ENCODE measurements at places on chromosomes 12 and 14.

GRCh38 chr12:116697716-116698115, 40.2 kb downstream of the SPRING1 start:
- no peak for DNase-seq

DNA sequence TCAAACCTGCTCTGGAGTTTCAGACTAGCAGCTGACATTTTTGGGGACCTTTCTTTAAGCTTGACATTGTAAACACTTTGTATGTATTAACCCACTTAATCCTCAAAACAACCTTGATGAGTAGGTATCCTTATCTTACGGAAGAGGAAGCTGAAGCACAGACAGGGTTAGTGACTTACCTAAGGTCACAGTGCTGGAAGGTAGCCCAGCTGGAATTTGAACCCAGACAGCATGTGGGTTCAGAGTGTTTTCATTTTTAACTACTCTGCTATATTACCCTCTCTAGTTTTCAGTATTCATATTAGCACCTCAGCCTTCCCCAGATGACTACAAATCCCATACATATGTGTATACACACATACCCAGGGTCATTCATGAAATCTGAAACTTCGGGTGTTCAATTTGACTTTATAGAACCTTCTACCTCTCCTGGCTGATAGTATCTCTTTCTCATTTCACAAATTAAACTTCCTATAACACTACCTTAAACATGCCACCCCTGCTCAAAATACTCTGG, 13.9 kb downstream of the LPCAT3 start:
- DNase-seq, result no peak

DNA sequence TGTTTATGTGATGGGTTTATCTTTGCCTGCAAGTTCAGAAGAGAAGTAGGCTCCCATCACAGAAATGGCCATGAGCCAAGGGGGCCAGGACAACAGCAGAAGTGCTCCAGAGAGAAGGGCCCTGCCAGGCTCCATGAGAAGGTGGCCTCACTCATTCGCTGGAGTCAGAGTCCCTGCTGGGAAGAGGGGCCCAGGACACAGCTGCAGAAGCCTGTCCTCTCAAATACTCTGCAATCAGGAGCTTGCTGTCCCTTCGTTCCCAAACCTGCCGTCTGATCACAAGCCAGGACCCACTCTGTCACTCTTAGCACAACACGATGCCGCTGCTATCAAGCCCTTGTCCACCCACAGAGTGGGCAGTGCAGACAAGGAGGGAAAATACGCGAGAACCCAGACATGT, 306.2 kb upstream of the FKBP4 start:
- no peak for DNase-seq

- peak; percentile 79 for DNase-seq
Observed at GRCh38 chr14:104800015-104800770, 708 bp upstream of the ZBTB42 start.

DNA sequence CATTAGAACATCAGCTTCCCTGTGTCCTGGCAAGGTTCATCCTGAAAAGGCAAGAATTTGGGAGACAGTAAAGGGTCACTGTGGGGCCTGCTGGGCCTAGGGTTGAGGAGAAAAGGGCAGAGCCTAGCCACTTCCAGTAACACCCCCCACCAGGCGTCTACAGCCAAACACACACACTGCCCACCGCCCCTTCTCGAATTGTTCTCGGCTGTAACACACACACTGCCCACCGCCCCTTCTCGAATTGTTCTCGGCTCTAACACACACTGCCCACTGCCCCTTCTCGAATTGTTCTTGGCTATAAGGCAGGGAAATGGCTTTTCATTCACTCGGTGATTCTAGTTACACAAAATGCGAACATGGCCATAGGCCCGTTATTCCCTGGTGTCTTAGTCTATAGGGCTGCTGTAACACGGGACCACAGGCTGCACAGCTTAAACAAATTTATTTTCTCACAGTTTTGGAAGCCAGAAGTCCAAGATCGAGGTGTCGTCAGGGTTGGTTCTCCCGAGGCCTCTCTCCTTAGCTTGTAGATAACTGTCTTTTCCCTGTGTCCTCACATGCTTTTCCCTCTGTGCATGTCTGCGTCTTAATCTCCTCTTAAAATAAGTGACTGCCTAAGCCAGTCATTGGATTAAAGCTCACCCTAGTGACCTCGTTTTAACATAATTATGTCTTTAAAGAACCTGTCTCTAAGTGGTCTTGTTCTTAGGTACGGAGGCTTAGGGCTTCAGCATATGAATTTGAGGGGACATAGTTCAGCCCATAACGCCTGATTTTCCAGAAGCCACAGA, 171.0 kb downstream of the ADGRD1 start:
- DNase-seq, result no peak

GRCh38 chr14:28666961-28667360, 99.6 kb upstream of the FOXG1 start:
- DNase-seq, result no peak

DNA sequence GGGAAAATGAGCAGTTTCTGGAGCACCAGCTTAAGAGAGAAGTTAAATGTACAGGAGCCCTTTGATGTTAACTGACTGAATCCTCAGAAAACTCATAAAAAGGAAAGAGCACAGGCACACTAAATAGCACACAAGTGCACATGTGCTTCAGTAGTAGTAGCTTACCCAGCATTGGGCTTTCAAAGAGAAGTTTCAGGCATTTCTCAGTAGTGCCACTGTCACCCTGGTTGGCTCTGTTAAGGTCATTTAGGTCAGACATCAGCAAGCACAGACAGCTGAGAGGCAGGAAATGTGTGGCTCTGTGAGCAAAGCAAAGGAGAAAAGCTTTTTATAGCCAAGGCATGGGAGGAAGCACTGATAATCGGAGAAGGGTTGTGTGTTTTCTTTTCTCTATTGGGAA, 96.3 kb upstream of the HIF1A start:
- DNase-seq, result no peak

GRCh38 chr14:91829511-91829910, 37.8 kb downstream of the TC2N start:
- no peak for DNase-seq

DNA sequence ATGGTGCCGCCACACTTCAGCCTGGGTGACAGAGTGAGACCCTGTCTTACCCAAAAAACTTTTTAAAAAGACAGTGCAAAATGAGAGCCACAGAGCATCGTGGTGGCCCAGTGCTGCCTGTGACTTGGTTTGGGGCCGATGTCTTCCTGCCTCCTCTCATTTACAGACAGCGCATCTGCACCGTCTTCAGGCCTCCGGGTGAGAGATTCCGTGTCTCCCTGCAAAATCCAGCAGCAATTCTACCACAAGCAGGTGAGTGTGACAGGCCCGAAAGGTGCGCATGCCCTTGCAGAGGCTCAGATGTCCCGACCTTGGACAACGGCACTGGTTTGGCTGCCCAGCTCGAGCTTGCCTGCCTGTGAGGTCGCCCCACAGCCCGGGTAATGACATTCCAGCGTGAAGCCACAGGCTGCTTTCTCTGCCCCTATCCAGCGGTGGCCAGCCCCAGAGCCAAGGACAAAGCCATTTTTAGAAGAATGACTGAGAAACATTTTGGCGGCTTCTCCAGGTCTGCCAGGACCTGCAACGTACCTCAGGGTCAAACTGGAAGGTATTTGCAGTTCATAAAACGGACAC, 70.3 kb upstream of the RFLNA start:
- DNase-seq, result no peak

GRCh38 chr12:6230321-6231110, 30.3 kb downstream of the CD9 start:
- peak; percentile 79 for DNase-seq

DNA sequence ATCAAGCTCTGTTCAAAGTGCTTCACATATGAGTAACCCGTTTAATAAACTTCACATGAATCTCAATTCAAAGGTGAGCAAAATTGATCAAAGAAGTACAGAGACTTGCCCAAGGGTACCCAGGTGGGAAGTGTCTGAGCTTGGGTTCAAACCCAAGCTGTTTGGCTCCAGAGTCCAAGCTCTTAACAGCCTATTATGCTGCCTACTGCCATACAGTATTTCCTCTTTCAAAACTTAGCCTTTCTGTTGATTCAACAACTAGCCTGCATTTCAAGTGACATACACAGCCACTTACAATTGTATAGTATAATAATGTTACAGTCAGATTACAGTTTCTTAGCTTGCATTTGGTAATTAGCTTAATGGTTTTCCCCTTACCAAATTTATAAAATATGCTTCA, 29.7 kb downstream of the FRMD6 start:
- no peak for DNase-seq

GRCh38 chr14:93092606-93093556, 22.8 kb downstream of the ITPK1 start:
- DNase-seq, result no peak

- DNase-seq, result no peak
Observed at GRCh38 chr12:113065126-113066007, 8.8 kb downstream of the DTX1 start.

- no peak for DNase-seq
Observed at GRCh38 chr14:96660123-96660522, 137.1 kb upstream of the VRK1 start.

DNA sequence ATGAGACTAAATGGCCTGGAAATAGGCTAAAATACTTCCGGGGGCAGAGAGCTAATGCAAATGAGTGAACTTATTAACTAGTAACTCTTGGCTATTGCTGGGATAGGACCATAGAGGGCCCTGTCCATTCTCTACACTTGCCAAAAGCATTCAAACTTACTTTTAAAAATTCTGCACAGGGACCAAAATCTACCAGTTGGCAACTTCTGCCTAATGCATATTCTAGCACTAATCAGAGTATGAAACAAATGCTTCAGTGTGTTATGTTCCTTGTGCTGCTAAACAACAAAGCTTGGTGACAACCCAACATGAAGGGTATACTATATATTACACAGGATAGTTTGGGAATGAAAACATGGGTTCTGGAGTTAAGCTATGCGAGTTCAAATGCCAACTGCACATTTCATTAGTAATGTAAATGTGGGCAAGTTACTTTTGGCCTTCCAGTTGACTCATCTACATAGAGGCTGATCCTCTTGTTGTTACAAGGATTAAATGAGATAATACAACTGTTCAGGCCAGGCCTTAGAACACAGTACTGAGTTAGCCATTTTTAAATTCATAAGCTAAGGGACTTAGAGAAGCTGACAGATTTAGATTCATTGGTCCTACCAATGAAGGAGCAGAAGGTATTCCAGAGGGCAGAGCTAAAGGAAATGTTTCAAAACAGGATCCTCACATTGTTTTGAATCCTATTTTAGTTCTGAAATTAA, 32.4 kb downstream of the HIGD1C start:
- DNase-seq, result no peak

DNA sequence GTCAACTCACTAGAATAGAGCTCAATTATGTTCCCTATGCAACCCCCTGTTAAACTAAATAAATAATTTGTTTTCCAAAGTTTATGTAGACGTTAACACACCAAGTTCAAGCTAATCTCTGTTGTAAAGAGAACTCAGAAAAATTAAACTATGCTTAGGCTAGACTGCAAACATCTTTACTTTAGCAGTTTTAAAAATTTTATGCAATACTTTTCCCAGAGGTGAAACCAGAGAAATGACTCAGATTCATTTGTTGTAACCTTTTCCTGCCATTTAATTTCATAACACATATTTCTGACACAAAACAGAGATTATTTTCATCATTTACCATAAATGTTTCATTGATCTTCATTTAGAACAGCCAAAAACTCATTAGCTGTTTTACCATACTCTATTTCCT, 27.4 kb downstream of the ABCC9 start:
- DNase-seq, result no peak

DNA sequence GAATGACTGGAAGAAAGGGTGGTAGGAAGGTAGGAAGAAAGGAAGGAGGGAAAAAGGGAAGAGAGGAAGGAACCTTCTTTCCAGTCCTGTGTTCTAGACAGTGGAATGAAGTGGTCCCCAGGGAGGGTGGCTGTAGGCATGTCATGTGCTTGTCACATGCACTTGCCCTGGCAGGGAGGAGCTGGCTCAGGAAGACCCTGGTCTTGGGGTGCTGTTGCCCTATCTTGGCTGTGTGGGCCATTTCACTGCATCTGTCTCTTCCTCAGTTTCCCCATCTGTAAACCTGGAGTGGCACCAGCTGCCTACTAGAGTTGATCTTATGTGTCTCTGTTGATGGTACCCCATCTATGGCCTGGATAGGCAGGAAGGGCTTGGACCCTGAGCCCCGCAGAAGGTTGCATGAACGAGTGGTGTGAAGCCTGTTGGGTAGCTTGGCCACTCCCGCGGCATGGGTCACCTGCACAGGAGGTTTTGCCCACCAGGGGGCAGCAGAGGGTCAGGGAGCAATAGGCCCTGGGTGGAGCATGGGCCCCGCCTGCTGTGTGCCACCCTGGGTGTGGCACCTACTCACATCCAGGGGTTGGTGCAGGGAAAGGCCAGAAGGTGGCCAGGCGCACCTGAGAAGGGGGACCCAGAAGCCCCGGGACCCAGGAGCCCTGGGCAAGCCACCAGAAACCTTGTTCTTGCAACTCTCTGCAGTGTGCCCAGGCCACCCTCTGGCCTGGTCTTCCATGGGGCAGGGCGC, 25.1 kb downstream of the MEG3 start:
- peak; percentile 82 for DNase-seq
